ENCODE measurements at places on chromosomes 12 and 14.

- ATAC-seq, result no peak
These were observed 209.7 kb upstream of the BMP4 start for GRCh38 chr14:54166049-54166950.

GRCh38 chr12:53495903-53496751 is 3.1 kb downstream of the MAP3K12 start:
- ATAC-seq, result no peak

GRCh38 chr12:108543652-108544051 is 17.3 kb downstream of the SART3 start:
- ATAC-seq, result no peak

DNA sequence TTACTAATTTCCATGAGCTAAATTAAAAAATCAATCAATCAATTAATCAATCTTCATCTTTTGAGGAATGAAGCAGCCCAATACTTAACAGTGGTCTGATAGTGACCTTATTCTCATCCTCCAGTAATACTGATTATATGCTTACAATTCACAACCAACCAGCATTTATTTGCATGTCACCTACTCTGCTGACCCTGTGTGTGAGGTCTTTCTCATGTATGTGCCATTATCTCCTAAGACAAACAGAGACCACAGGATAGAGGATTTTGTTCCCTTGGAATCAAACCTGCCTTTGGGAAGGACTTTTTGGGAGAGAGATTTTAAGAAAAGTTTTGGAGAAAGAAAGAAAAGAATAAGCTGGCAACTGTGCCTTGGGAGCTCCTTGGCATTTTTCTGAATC is 197.2 kb downstream of the NRXN3 start:
- ATAC-seq, result no peak

DNA sequence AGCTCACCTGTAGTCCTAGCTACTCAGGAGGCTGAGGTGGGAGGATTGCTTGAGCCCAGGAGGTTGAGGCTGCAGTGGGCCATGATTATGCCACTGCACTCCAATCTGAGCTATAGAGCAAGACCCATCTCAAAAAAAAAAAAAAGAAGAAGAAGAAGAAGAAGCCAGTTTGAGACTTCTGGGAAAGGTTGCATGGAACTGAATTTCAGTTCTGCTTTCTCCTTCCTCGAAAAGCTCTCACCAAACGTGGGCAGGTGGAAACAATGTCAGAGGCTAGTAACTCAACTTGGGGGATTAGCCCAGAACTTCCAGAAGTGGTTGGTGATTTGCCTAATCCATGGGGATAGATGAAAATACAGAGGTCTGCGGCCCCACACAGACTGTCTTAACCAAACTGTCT is 18.7 kb downstream of the FLVCR2 start:
- no peak for ATAC-seq

DNA sequence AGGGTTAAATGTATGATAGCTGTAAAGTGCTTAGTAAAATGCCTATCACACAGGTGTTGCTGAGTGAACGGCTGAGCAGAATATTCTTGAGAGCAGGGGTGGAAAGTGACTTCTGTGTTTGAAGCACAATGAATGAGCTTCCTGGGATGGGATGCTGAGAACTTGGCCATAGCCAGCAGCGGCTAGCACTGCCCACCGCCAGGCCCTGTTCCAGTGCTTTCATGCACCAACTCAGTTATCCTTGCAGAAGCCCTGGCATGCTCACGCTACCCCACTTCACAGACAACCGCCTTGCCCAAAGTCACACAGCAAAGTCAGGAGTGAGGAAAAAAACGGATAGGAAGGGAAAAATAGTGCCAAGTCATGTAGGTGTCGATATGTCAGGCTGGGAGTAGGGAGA is 10.9 kb downstream of the DYNC1H1 start:
- no peak for ATAC-seq

- no peak for ATAC-seq
These were observed 21.9 kb upstream of the FSCB start for GRCh38 chr14:44529026-44529425.

DNA sequence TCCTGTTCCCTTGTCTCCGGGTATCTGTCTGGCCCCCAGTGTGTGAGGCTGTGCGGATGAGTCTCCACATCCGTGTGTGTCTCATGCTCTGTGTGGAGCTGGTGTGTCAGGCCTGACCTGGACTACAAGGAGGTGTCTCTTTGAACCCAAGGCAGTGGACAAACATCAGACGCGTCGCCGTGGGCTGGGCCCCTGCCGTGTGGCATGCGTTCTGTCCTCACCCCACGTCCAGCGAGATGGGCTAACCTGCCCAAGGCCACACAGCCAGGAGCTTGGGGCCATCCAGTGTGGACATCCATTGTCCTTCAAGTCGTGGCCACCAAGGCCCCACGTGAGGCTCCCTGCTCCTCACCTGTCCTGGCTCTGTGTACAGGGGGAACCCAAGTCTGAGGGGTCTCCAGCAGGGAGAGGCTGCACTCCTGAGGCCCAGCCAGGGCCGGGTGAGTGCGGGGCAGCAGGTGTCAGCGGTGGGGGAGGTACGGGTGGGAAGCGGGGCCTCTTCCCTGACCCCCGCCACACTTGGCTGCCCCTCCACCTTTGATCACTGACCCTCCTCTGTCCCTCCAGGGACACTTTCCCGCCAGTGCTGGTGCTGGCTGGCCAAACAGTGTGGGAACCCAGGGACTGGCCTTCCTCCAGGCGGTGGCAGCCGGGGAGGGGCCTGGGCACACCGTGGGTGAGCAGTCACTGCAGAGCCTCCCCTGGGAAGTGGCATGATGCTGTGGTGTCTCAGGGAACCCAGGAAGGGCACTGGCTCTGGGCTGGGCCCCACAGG is 48.5 kb downstream of the CYP46A1 start:
- ATAC-seq, result no peak

- no peak for ATAC-seq
These were observed 965 bp downstream of the KRT73 start for GRCh38 chr12:52617403-52617785.

DNA sequence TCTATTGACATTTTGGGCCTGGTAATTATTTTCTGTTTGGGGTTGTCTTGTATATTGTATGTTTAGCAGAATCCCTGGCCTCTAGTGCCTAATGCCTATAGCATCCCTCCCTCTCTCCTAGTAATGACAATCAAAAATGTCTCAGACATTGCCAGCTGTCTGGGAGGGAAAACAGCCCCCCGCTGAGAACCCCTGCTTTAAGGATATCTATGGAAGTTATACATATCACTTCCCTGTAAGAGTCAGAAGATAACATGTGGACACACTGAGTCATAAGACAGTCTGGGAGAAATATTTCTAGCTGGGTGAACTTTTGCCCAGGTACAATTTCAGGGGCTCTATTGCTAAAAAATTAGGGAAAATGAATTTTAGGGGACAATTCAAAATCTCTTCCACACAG is 255.0 kb downstream of the PAWR start:
- no peak for ATAC-seq

DNA sequence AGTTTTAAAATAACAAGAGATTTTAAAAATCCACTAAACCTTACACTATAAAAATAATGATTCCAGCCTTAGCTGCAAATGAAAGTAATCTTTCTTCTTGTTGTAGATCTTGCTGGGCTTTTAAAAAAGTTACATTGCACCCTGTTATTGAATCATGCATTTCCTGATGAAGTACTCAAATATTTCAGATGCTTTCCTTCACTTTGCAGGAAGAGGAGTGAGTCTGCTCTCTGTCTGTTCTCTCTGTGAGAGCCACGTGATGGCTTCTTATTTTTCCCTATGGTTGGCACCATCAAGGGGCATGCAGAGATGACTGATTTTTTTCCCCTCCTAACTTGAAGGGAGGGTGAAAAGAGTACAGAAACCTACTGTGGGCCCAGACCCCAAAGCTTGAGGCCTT is 262.7 kb downstream of the ATP23 start:
- ATAC-seq, result no peak

DNA sequence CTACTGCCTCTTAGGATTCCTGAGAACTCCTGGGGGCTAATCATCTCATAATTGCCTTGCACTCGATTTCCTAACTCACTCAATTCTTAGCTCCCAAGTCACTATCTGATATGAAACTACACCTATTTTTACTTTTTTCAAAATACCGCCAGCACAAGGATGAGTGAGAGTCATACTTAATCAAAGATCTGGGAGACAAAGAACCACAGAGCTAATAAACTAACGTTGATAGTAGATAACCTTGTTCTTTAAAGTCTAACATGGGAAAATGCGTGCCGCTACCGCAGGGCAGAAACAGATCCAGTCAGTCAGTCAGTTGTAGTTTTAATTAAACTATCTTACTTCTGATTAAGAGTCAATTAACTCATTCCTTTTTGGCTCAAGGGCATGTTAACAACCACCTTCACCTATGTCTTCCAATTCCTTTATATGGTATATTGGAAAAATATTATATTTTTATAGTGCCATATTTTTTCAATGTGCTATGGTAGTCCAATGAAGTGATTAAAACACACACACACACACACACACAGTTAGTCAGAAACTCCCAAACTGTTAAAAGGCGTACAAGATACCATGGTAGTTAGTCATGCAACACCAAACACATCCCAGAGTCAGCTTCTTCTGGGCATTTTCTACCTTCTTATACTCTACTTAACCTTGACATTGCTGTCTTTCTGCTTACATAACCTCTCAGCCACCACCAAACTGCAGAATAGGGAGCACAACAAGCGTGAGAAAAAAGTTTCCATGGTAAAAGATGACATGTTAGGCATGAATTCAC is 114.0 kb downstream of the KLHL28 start:
- no peak for ATAC-seq

GRCh38 chr12:49632986-49633702 is 9.8 kb downstream of the PRPF40B start:
- ATAC-seq, result no peak

GRCh38 chr14:93305725-93306418 is 27.0 kb downstream of the BTBD7 start:
- no peak for ATAC-seq

DNA sequence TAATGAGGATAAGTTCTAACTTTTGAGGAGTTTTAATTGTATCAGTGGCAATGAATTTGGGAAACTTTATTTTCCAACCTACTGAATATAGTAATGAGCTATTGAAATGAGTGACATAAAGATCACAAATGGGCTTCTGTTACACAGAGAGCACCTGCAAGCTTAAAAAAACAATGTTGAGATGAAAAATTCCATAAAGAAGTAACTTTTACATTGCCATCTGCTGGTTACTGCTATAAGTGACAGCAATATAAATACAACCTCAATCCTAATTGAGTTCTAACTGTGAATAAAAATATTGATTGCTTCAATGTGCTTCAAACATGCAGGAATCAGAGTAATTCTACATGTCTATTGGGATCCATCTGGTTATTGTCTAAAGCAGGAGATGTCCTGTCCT is 14.2 kb downstream of the WIF1 start:
- ATAC-seq, result no peak

- ATAC-seq, result peak; percentile 59
These were observed 413 bp downstream of the DAD1 start for GRCh38 chr14:22588526-22589095.

- ATAC-seq, result no peak
These were observed 186.0 kb upstream of the HMGA2 start for GRCh38 chr12:65638324-65638723.

DNA sequence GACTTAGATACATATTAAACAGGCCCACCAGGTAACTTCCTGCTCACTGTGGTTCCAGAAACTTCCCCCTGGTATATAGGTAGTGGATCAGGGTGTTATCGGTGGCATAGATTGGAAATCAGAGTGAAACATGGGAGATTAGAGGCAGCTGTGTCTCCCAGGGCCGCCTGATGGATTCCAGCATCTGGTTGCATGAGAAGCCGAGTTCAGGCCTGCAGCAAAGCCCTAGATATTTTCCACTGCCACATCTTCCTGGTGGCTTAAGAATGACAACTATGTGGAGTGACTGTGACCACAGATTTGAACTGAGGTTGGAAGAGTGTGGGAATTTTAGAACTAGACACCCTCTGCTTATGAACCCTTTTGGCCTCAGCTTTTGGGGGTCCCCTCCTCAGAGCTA is 184.8 kb upstream of the NTF3 start:
- ATAC-seq, result no peak

GRCh38 chr12:131327521-131328488 is 374.1 kb downstream of the ADGRD1 start:
- no peak for ATAC-seq

- ATAC-seq, result peak; percentile 63
These were observed 166.7 kb upstream of the HIF1A start for GRCh38 chr14:61528591-61529021.

DNA sequence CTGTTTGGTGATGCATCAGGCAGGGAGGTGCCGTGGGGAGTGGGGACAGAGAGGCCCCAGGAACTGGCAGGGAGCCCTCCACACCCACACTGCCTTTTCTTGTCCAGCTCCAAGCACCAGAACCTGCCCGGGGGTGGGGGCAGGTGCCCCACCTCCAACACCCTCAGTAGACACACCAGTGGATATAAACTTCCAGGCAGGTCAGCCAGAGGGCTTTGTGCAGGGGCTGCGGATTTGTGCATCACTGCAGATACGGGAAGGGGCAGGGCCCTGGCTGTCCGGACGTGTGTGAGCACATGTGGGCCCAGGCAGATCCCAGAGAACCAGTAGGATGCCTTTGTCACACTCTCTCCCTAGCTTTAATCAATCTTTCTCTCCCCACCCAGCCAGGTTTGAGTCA is 1.3 kb upstream of the TGM1 start:
- no peak for ATAC-seq

DNA sequence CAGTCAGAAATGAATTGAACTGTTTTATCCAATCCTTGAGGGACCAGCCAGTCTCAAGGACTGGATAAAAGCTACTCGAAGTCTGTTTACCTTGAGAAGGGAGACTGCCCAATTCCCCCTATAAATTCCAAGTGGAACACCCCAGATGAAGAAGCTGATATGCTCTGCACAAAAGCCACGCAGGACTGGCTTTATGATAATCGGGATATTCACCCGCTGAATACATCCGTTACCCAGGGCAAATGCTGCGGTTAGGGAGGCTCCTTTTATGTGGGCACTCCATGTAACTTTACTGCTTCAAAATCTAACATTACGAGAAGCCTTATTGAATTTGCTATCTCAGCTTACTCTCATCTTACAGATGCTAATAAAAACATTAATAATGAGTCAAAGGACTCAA is 119.1 kb downstream of the DENND5B start:
- ATAC-seq, result no peak

DNA sequence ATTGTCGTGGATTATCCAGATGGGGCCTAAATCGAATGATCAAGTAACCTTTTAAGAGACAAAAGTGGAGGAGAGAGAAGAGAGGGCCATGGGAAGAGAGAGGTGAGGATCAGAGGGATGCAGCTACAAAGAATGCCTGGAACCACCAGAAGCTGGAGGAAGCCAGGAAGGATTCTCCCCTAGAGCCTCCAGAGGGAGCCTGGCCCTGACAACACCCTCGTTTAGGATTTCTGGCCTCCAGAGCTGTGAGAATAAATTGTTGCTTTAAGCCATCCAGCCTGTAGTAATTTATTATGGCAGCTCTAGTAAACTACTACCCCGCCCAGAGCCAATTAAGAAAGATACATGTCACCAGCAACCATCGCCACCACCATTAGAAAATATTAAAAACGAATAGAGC is 46.2 kb upstream of the GSC start:
- no peak for ATAC-seq

Data from activated T-helper 17 cell treated with anti-CD3 and anti-CD28 coated beads, Interleukin-2, amount 50 U/mL, for 72 hours (primary cell).